ENCODE measurements at places on chromosomes 5 and 9.

DNA sequence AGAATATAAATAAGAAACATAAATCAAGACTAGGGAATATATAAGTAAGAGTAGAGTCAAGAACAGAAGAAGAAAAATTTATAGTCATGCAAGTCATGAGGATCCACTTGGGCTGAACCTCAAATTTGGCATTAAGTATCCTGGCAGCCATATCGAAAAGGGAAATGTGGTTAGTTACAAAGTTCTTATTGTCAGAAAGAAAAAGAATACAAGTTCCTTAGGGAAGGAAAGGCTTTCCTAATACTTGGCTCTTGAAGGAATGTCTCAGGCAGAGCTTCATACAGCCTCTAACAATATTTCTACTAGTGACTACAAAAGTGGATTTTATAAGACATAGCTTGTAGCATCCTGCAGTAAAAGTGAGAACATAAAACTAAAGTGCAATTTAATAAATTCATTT lies 45.4 kb downstream of the TMEM252 start:
- DNase-seq, result no peak

DNA sequence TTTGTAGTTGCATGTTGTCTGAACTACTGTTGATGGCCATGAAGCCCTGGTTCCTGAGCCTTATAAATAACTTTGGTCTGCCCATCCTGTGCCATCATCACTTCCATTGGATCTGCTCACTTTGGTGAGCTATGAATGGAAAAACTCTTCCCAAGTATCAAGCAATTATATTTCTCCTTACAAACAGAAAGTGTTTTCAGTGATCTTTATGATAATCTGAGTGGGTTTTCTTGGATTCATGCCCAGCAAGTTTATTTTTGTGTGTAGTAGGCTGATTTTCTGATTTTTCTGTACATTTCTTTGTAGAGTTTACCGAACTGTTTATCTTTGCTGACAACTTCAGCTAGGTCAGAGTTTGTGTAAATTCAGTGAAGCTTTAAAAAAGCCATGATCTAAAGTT lies 31.0 kb downstream of the CAMK4 start:
- DNase-seq, result no peak

- no peak for DNase-seq
Observed at GRCh38 chr5:171774418-171774817, 11.2 kb upstream of the SMIM23 start.

DNA sequence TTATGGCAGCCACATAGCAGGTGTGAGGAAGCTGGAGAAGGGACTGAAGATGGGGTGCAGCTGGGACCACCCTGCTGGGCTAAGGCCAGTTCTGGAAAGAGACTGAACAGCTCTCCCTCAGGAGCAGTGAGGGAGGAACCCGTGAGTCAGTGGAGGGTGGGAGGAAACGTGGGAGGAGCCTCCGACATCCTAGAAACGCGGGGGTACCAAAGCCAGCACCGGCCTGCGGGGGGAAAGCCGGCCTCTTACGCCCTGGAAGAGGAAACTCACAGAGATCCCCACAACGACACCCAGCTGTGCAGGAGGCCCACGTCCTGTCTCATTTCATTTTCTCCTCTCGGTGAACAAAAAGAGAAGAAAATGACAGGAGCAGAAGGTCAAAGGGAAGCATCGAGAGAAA lies 185.8 kb upstream of the IRX4 start:
- DNase-seq, result no peak

DNA sequence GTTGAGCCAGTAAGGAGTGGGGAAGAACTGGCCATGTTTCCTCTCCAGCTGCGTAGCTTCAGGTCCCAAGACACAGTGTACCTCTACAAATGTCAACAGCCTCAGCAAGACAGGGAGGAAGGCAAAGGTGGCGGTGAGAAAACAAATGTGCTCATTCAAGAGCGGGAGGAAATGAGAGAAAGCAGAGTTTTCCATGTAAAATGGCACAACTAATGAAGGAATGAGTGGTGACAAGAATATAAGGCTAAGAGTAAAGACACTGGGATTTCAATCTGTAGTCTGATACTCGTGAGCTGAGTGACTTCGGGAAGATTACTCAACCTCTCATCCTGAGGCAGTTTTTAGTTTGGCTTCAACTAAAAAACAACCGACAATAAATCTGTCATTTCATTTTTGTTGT lies 67.6 kb downstream of the DPYSL3 start:
- no peak for DNase-seq

DNA sequence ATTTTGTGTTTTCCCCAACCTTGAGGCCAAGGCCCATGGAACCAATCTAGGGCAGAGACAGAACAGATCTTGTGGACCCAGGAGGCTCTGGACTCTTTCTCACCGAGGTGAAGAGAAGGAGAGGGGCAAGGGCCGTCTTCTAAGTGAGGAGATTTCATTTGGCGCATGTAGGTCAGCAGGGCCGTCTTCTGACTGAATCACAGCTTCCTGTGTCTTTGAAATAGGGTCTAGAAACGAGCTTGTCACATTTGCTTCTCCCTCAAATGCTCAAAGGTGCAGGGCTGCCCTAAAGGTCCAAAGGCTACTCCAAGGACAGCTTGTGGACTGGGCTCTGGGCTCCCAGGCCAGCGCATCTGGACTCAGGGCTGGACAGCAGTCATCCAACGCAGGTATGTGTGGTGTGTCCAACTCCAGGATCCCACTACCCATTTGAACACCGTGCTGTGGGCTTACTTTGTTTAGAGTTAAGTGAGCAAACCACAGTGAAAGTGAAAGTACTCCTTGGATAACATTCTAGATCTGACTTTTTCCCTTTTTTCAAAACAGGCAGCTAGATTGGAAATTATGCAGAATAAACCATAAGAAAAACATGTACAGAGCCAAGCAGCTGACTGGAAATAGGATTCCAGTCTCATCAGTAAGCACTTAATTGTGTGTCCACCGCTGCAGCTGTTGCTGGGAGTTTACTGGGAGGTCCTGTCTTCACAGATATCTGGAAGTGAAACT lies 357.0 kb downstream of the GADD45G start:
- DNase-seq, result no peak

DNA sequence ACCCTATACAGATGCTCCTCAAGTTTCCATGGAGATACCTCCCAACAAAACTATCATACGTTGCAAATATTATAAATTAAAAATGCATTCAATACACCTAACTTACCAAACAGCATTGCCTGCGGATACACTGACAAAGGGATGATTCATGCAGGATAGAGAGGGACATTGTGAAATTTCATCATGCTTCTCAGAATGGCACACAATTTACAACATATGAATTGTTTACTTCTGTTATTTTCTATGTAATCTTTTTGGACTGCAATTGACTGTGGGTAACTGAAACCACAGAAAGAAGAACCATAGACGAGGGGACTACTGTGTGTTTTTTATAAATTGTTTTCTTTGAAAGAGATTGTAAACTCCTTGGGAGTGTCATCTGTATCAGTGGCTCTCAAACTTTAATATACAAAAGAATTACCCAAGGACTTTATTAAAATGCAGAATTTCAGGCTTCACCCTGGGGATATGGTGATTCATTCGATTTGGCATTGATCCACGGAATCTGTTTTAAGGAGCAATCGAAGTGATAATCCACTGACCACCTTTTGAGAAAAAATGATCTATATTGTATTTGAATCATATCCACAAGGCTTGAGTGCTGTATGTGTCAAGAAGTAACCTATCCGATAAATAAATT lies 146.4 kb downstream of the SGCD start:
- no peak for DNase-seq

GRCh38 chr5:5363045-5363444 lies 59.4 kb upstream of the ICE1 start:
- DNase-seq, result no peak

GRCh38 chr5:90251447-90251846 lies 158.1 kb downstream of the CETN3 start:
- no peak for DNase-seq

Measured in Panc1 (cell line).